ENCODE measurements at places on chromosomes 12 and 14. TPM values are rescaled to one million over a fixed set of nuclear protein-coding genes. Genes with fewer than 3 reads are reported as not detected.

- DNase-seq, result no peak
Observed at GRCh38 chr12:19945559-19946435, 422.5 kb upstream of the PDE3A start.

DNA sequence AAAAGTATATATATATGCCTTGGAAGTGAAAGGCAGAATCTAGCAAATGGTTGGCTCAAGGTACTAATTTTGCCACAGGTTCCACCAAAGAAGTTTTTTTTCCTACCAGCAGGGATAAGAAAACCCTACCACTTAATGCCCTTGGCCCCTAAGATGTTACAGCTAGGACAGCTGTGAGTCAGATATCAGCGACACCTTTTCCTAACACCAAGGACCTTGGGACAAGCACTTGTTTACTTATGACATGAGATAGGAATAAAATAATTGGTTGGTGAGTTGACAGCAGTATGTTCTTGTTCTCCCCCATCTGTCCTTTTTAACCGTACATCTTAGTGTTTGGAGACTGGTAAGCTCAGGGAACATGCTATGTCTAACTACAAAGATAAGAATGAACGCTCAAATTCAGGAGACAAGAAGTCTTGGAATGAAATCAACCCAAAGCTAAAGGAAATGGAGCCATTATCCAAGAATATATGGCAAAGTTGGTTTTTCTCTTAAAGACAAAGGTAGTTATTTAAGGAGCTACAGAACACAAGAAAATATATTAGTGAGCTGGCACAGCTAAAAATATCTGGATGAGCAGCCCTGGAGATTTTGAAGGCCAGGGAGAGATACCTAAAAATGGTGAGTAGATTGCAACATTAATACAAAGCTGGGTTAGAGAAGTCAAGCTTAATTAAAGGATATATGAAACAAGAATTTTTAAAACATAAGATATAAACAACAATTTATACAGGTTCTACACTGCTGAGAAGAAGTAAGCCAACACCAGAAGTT lies 126.8 kb downstream of the TMTC1 start:
- DNase-seq, result no peak

CLEC1A gene
- polyA plus RNA-seq, result 2.3 TPM

GRCh38 chr14:61346793-61347192 lies 25.4 kb downstream of the PRKCH start:
- DNase-seq, result no peak

KRT72 gene
- polyA plus RNA-seq, result not detected

Data from hindlimb muscle (tissue), 1 donor.